Cerebellar cortex (tissue), 1 donor: ENCODE measurements at places on chromosomes 1 and 21.

DNA sequence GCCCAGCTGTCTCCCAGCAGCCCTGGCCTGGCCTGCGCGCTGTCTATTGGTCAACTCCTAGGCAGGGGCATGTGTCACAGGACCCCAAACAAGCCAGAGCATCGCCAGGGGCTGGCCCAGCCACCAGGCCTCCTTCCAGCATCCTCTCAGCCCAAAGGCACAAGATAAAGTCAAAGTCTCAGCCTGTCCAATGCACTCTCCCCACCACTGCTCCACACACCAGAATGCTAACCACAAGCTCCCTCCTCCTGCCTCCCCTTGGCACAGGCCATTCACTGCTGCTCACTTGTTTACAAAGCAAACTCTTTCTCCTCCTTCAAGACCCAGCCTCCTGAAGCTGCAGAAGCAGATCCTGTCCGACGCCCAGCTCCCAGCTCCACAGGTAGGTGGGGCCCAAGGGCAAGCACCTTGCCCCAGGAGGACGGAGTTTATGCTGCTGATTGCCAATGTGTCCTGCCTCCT is 133.4 kb downstream of the DMRTB1 start:
- no peak for DNase-seq

DNA sequence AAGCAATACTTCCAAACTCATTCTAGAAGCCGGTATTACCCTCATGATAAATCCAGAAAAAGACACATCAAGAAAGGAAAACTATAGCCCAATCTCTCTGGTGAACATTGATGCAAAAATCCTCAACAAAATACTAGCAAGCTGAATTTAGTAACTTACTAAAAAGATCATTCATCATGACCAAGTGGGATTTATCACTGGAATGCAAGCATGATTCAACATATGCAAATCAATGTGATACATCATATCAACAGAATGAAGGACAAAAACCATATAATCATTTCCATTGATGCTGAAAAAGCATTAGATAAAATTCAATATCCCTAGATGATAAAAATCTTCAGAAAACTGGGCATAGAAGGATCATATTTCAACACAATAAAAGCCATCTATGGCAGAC is 402.9 kb downstream of the TGFB2 start:
- no peak for DNase-seq

GRCh38 chr1:203700901-203701300 is 64.1 kb upstream of the LAX1 start:
- no peak for DNase-seq

DNA sequence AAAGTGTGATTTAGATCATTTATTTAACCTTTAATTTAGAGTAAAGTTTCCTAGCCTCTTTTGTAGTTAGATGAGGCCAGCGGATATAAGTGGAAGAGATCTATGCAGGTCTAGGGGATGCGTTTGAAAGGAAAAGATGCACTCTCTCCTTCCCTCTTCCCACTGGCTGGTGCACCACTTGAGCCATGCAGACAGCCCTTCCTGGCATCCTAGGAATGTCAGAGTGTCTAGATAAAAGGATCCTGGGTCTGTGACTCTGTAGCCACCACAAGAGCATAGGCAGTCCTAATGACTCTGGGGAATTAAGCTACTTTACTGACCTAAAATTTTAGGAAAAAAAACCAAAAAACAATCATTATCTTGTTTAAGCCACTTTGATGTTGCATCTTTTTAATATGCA is 16.0 kb upstream of the STUM start:
- DNase-seq, result no peak

GRCh38 chr1:37868466-37868865 is 9.1 kb upstream of the MTF1 start:
- no peak for DNase-seq

- DNase-seq, result no peak
Observed at GRCh38 chr1:113660088-113660487, 99.2 kb downstream of the PHTF1 start.

GRCh38 chr1:182240085-182240484 is 151.5 kb downstream of the GLUL start:
- DNase-seq, result no peak

DNA sequence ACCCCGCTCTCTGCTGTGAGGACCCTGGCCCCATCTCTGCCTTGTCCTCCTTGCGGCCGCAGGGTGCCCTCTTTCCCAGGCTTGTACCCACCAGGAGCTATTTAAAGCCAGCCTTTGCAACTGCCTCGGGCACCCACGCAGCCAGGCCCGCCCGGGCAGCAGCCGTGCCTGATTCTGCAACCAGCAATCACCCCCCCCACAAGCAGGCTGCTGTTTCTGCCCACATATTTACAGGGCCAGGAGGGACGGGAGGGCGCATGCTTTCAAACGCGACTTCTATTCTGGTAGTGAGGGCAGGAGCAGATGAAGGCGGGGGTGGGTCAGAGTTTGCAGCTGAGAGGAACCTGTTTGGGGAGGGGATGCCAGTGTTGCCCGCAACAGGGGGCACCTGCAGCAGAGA is 13.6 kb downstream of the GABRD start:
- DNase-seq, result peak; percentile 50

- DNase-seq, result no peak
Observed at GRCh38 chr1:170068923-170069322, 5.6 kb downstream of the KIFAP3 start.

DNA sequence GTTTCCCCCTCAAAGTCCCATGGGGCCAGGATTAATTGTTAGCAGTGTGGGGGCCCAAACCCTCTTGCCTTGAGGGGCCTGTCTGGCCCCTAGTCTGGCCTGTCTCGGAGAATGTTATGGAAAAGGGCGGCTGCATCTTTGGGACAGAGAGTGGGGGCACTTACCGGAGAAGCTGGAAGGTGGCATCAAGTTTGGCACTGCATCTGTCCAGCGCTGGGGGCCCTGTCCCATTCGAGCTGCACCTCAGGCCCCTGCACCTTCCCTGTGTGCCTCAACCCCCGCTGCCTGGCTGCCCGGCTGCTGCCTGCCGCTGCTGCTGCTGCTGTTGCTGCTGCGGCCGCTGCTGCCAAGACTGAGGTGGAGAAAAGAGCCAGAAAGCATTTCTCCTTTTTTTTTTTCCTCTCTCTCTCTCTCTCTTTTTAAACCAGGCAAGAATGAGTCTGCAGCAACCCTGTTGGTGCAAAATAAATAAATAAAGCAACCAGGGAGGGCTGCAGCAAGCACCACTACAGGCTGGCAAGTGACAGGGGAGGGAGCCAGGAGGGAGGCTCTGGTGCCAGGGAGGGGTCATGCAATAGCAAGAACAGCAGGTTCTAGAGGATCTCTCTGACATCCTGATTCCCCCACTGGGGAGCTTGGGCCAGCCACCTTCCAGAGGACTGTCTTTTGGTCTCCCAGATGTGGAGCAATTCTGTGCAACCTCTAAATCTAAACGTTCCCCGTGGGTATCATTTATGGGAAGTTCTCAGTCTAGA is at the start of gene LINGO4:
Gene LINGO4 (minus strand): TSS at position 354 of the 755 bp plus-strand sequence. CDS start 2,715 bp downstream, outside the sequence.
- no peak for DNase-seq

DNA sequence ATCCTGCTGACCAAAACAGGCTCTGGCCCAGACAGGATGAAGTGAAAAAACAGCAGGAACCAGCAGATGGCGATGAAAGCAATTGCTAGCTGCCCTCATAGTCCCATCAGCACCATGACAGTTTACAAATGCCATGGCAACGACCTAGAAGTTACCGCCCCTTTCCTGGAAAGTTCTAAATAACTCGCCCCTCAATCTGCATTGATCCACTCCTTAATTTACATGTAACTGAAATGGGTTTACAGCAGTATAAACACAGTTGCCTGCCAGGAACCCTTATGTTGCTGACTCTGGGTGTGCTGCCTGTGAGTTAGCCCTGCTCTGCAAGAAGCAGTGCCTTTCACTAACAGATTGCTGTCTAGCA is 65.5 kb upstream of the CR1L start:
- DNase-seq, result peak; percentile 39

DNA sequence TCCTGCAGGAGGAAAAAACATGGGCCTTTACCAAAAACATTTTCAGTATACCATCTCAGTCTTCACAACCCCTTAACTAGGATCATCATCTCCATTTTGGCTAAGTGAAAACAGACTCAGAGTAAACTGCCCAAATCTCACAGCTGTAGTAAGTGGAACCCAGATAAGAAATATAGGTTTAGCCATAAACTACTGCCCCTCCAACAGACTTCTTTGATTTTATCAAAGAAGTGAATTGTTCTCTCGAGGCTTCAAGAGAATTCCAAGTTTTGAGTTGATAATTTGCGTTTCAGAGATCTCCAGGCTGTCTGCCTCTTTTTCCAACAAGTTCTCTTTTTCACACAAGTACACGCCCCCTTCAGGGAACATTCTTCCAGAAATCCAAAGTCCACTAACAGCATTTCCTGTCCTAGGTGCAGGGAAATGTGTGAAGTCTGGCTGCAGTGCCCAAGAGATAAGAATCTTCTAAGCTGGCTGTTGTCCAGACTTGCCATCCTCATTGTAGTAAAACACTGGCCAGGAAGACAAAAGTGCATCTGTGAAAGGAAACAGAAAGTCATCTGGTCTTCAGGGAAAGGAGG is 30.8 kb downstream of the RNF19B start:
- DNase-seq, result peak; percentile 35

GRCh38 chr1:153259387-153259786 is at the start of gene LORICRIN:
LORICRIN (plus strand) TSS chr1:153259687; CDS start chr1:153260950, 1,263 bp downstream.
- DNase-seq, result no peak

GRCh38 chr21:45899317-45900033 is 82.1 kb upstream of the COL6A1 start:
- DNase-seq, result peak; percentile 33

DNA sequence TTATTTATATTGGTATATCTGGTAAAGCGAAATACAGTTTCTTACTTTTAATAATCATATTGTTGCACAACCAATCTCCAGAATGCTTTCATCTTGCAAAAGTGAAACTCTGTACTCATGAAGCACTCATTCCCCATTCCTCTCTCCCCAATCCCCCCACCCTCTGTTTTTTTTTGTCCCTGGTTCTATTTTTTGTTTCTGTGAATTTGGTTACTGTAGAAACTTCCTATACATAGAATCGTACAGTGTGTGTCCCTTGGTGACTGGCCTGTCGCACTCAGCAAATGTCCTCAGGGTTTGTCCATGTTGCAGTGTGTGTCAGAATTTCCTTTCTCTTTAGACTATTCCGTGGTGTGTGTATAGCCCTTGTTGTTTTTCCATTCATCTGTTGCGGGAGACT is 7.9 kb upstream of the NLRP3 start:
- DNase-seq, result no peak

GRCh38 chr1:173255214-173255813 is 48.2 kb upstream of the TNFSF4 start:
- peak; percentile 19 for DNase-seq

GRCh38 chr21:27149034-27149433 is 182.1 kb upstream of the ADAMTS5 start:
- no peak for DNase-seq

- DNase-seq, result no peak
Observed at GRCh38 chr1:4452701-4453100, 201.7 kb upstream of the AJAP1 start.

DNA sequence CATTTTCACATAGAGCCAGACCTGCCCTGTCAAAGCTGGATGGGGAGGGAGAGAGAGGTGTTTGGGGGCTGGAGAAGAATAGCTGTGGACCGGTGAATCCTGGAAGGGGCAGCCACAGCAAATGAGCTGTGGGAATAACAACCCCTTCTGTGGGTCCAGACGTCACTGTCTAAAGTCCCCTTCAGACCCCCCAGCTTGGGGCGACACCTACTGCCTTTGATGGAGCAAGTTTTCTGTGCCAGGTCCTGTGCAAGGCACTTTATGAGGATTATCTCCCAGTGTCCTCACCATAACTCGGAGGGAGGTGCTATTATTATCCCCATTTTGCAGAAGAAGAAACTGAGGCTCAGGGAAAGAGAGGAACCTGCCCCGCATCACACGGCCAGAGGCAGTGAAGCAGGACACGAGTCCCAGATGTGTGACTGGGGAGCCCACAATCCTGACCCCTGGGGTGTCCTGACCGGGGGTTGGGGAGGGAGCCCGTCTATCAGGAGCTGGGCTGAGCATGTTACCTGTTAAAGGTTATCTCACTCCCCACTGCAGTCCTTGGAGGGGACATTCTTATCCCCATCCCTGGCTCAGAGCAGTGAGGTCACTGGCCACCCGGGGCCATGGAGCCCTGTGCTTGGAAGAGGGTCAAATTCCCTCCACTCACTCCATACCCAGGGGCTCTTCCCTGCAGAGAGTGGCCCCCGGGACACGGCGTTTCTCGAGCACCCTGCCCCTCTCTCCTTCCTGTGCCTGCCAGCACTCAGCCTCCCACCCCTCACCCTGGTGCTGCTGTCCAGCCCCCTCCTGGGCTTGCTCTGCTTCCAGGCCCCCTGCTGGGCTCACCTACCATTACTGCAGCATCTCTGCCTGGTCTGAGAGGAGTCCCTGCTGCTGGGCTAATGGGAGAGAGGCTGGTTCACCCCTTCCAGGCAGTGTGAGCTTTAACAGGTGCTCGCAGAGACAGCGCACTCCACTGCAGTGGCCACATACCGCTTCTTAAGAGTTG is 132.9 kb downstream of the PTPRU start:
- no peak for DNase-seq

- no peak for DNase-seq
Observed at GRCh38 chr1:198678901-198679329, 40.1 kb downstream of the PTPRC start.

GRCh38 chr1:221839321-221839720 is 97.4 kb upstream of the DUSP10 start:
- no peak for DNase-seq

- no peak for DNase-seq
Observed at GRCh38 chr1:67687649-67688048, 2.6 kb downstream of the GADD45A start.

DNA sequence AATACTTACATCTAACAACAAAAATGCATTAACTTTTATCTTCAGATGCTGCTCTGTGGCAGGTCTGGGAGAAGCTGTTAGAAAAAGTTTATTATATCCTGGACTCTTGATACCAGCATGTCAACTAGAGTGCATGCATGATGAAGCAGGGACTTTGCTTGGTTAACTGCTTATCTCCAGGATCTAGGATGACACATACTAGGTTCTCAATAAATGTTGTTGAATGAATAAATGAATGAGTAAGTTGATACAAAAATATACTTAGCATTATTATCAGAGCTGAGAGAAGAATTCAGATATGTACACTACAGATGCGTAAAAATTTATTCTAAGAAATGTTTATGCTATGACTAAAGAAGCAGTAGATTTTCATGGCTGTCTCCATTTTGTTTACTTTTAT is 304.3 kb downstream of the LTN1 start:
- DNase-seq, result no peak
